Fibroblast of villous mesenchyme (primary cell): ENCODE measurements at places on chromosomes 11 and 22. TPM values are rescaled to one million over a fixed set of nuclear protein-coding genes. Genes with fewer than 3 reads are reported as not detected.

- no peak for DNase-seq
These were observed 4.3 kb upstream of the PARVB start for GRCh38 chr22:44019846-44020245.

- DNase-seq: peak; percentile 38
These were observed 53.3 kb downstream of the NCAM1 start for GRCh38 chr11:113014262-113015097.

GRCh38 chr22:22099833-22100812, 117.5 kb upstream of the TOP3B start:
- DNase-seq: peak; percentile 9

GRCh38 chr22:38108561-38109319, 1.7 kb downstream of the BAIAP2L2 start:
- no peak for DNase-seq

DNA sequence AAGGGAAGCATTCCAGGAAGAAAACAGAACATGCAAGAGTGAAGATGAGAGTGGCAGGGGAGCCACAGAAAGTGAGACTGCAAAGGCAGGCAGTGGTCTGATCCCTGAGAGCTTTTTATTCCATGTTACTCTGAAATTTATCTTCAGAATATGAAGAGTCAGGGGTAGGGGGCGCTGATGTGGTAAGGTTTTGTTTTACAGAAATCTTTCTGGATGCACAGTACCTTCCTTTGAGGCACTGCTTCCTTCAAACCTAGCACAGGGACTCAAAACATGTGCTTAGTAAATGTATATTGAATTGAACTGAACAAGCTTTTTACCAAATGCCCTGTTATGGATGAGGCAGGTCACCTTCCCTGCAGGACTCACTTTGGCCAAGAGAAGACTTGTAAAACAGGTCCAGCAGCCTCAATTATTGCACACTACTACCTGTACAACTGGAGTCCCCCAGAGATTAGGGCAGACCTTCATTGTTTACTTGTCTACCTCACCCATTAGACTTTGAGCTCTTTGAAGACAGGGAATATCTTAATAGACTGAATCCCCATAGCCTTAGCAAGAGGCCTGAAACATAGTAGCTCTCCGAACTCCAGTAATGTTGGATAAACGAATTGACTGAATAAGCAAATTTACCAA, 2.2 kb downstream of the PAK1 start:
- DNase-seq: no peak

DNA sequence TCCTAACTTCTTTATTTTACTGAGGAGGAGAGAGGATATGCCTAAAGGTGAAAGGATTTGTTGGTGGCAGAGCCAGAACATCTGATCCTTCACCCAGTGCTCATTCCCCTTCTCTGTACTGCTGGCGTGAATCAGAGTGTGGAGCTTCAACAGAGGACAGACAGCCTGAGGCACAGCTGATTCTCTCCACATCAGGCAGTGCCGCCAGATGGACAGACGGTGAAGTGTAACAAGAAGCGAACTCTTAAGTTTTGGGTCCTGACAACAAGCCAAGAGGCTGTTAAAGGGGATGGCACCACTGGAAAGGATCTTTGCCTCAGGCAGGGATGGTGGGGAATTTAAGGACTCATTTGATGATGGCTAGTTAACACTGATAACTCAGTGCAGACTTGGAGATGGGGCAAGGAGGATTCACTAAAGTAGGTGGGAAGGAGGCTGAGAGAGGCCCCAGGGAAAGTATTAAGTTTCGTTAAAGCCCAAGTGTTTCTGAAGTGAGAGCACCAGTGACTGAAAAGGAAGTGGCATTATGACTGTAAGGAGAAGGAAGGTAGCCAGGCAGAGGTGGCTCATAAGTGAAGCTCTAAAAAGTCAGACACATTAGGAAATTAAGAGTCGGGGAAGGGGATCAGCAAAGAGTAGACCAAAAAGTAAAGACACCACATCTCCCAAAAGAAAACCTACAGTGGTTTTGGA, 81.3 kb downstream of the CLPB start:
- peak; percentile 72 for DNase-seq

GRCh38 chr22:30573594-30574094, 821 bp downstream of the GAL3ST1 start:
- no peak for DNase-seq

DNA sequence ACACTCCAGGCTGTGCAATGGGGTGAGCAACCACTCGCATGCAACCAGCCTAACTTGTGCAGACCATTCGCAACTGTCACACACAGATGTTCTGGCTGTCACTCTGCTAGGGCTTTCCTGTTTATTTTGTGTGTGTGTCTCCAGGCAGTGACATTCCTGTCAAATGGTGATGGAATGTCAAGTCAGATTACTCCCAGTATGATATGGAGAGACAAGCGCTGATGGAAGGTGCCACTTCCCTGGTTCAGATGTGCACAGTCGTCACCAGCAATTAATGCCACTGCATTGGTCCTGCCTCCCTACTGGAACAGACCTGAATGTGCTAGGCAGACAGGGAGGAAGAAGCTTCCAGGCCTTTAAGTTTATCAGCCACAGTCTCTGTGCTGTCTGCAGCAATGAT, 442.4 kb upstream of the ISX start:
- no peak for DNase-seq

DNA sequence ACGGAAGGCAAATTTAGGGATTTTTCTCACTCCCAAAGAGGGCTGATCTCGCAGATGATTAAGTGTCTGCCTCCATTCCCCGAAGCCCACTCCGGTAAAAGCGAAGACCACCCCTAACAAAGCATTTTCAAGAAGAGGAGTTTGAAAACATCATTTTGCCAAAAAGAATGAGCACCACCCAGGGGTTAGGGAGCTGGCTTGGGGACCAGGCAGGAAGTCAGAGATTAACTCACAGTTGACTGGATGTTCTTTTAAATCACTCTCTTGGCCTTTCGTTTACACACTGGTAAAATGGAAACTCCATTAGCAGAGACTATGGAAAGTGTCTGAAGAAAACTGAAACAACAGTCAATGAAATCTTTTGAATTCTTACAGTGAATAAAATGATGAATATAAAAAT, 7.9 kb upstream of the TRIM44 start:
- no peak for DNase-seq

GRCh38 chr22:28230671-28231070, 311.6 kb upstream of the PITPNB start:
- no peak for DNase-seq

Gene CSNK2A3
- 2.3 and 3.9 TPM in 2 replicates for total RNA-seq

Gene OR10D3
- total RNA-seq: not detected in 2 replicates

Gene OR51E2
- 0.43 and 1.9 TPM in 2 replicates for total RNA-seq

Gene C11orf16
- total RNA-seq: not detected in 2 replicates

Gene KDELR3
- total RNA-seq: 125 and 139 TPM in 2 replicates

Gene NAGA
- 31.1 and 41.6 TPM in 2 replicates for total RNA-seq
